MCF 10A (cell line): ENCODE measurements at places on chromosomes 4 and X.

DNA sequence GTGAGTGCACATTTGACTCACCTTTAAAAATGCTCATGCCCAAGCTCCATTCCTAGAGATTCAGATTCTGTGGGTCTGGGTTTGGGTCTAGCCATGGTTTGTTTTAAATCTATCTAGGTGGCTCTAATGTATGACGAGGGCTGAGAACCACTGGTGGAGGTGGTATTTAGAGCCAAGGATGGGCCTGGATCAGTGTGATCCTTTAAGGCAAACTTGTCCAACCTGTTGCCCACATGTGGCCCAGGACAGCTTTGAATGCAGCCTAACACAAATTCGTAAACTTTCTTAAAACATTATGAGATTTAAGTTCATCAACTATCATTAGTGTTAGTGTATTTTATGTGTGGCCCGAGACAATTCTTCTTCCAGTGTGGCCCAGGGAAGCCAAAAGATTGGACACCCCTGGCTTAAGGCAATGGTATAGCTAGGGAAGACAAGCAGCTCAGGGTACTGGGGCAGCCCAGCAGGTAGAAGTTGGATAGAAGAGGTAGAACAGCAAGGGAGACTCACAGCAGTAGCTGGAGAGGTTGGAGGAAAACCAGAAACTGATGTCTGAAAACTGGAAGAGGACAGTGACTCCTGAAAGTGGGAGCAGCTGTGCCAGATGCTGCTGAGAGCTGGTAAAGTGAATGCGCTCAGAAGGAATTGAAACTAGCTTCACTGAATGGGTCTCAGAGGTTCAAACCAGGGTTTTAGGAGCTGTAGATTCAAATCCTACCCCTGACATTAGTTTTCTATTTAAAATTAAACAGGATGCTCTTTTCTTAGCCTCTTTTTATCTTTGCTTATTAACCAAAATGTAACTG, 18.2 kb downstream of the ADD1 start:
- DNase-seq, result no peak

- no peak for DNase-seq
These were observed 77.1 kb downstream of the DCLK2 start for GRCh38 chr4:150155391-150155790.

- DNase-seq, result no peak
These were observed 1160.0 kb downstream of the ADGRL3 start for GRCh38 chr4:62360156-62360545.

GRCh38 chr4:58766763-58767162, 1656.6 kb upstream of the IGFBP7 start:
- DNase-seq, result no peak
